Kidney epithelial cell (primary cell): ENCODE measurements at places on chromosomes 2 and 18. TPM values are rescaled to one million over a fixed set of nuclear protein-coding genes. Genes with fewer than 3 reads are reported as not detected.

- DNase-seq: no peak
Observed at GRCh38 chr2:143553261-143553660, 424.0 kb downstream of the ARHGAP15 start.

Gene CIB4
- not detected in 2 replicates for total RNA-seq

DNA sequence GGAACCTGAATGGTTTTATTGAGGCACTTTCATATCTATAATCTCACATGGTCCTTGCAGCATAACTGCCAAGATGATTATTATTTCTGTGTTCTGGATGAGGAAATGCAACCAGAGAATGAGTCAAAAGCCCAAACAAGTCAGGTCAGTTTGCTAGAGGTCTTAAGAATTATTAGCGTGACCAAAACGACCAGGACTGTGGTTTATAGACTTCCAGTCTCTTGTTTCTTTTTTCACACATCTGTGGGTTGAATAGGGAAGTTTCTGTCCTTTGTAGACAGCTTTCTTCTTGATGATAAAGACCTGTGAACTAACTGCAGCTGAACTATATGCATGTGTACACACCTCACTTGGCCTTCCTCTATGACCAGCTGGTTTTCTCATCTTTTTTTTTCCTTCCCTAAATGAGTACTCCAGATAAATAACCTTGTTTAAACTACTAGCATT lies 13.9 kb downstream of the ADAM23 start:
- peak; percentile 12 for DNase-seq

Gene SCN1A
- not detected in 2 replicates for total RNA-seq

Gene GREB1L
- 1.5 and 1.8 TPM in 2 replicates for total RNA-seq

GRCh38 chr18:36613810-36614209 lies 215.0 kb downstream of the TPGS2 start:
- DNase-seq: no peak

DNA sequence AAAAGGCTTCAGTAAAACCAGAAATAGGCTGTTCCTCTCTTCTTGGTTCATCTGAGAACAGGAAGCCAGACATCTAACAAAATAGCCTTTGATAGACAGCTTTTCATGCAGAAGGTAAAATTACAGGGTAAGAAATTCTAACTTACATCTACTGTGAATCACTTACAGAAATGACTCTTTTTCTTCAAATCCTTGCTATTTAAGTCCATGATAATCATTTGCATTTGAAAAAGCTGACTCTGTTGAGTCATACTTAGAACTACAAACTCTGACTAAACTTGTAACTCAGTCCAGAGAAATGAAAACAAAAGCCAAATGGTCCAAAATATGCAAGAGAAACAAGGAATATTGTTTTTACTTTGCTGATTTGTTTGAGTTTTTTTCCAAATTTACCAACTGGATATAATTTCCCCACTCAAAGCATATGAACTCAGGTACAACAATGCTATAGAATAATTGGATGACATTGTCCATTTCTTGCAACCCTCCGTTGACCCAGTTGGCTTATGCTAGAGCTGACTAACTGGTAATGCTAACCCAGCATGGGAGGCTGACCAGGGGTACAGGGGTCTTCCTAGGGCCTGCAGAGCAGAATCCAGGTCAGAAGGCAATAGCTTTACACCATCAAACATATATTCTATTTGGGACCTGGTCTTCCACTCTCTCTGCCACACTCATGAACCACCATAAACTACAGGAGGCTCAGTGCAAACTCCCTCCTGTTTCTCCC lies 18.8 kb upstream of the MREG start:
- DNase-seq: no peak

- no peak for DNase-seq
Observed at GRCh38 chr18:48802543-48803290, 148.0 kb downstream of the SMAD7 start.

- no peak for DNase-seq
Observed at GRCh38 chr2:128313091-128313836, 5.4 kb downstream of the HS6ST1 start.

GRCh38 chr2:78540255-78540654 lies 485.2 kb upstream of the REG3G start:
- no peak for DNase-seq

GRCh38 chr2:134738141-134738870 lies 19.5 kb upstream of the TMEM163 start:
- DNase-seq: no peak

GRCh38 chr18:8699948-8700347 lies 5.4 kb upstream of the MTCL1 start:
- DNase-seq: no peak

DNA sequence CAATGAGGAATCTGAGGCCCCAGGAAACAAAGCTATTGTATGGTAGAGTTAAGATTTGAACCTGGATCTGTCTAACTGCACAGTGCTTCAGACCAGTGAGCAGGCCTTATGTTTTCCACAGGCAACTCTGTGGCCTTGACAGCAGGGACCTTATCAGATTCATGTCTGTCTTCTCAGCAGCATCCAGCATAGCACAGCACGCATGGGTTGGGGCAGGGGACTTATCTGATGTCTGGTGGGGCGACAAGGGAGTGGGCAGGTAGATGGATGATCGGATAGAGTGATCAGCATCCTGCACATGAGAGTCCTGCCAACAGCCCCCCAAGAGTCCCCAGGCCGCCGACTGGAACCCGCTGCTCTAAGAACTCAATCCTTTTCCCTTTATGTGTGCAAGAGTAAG lies 28.7 kb upstream of the KCNF1 start:
- no peak for DNase-seq

DNA sequence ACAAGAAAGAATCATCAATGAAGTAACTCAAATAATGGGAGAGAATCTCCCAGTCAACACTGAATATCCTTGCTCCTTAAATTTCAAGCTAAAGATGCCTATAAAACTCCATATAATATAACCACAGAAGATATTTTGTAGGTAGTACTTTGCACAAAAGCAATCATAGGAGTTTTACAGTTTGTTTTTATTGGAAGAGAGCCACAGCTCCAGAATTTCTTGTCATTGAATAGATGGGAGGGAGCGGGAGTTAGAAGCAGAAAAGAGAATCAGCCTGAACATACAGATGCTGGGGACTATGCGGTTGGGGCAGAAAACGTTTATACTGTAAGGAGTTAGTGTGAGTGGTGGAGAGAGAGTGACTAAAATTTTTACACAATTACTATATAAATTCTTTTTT lies 18.3 kb upstream of the SMAD4 start:
- DNase-seq: no peak

DNA sequence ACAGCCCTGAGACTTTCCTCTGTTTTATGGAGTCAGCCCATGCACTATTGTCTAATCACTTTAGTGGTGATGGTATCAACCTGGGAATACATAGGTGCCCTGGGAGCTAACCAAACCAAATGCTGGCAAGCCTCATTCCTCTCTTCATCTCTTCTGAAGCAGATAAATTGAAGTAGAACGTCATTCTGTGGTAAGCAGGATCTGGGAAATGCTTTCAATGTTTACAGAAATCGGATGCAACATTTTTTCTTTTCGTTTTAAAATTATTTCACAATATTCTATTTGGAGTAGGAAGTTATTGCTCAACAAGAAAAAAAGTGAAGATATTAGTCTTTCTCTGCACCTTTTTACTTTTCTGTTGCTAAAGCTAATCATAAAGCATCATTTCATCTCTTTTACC lies 114.2 kb downstream of the RBMS1 start:
- DNase-seq: no peak

DNA sequence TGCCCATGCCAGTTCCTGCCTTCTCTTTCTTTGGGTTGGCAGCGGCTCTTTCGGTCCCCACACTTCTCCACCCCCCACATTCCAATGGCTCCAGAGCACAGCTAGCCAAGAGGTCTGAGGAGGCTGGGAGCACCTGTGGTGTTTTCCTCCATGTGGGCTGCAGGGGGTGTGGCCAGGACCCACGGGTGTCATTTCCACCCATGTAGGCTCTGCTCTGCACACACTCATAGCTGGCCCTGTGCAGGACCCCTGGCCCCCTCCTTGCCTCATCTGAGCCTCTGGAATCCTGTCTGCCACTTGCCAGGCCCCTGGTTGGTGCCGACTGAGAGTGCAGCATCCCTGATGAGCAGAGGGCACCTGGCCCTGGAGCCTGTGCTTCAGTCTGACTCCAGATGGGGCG lies 46.3 kb downstream of the DYSF start:
- DNase-seq: no peak

Gene FTCDNL1
- 0.29 and 1.3 TPM in 2 replicates for total RNA-seq

- DNase-seq: no peak
Observed at GRCh38 chr2:197633109-197633657, 42.2 kb downstream of the RFTN2 start.

Gene OTOS
- total RNA-seq: not detected in 2 replicates

- no peak for DNase-seq
Observed at GRCh38 chr2:106996171-106996769, 110.3 kb upstream of the ST6GAL2 start.

- DNase-seq: no peak
Observed at GRCh38 chr2:147098940-147099339, 745.9 kb upstream of the ACVR2A start.

GRCh38 chr2:225017713-225018112 lies 24.6 kb downstream of the DOCK10 start:
- no peak for DNase-seq

Gene PLEKHH2
- total RNA-seq: 2.1 and 2.3 TPM in 2 replicates

- no peak for DNase-seq
Observed at GRCh38 chr18:5543036-5543680, 639 bp downstream of the EPB41L3 start.

Gene IHH
- not detected in 2 replicates for total RNA-seq

- peak; percentile 51 for DNase-seq
Observed at GRCh38 chr2:203535078-203535783, at the start of gene RAPH1. Gene RAPH1, minus strand, starts transcription at chr2:203535301. Its CDS starts 39,948 bp downstream, at chr2:203495353.

- no peak for DNase-seq
Observed at GRCh38 chr2:43327119-43327518, 100.7 kb upstream of the ZFP36L2 start.

GRCh38 chr18:24976502-24976901 lies 375.5 kb downstream of the ZNF521 start:
- DNase-seq: no peak

DNA sequence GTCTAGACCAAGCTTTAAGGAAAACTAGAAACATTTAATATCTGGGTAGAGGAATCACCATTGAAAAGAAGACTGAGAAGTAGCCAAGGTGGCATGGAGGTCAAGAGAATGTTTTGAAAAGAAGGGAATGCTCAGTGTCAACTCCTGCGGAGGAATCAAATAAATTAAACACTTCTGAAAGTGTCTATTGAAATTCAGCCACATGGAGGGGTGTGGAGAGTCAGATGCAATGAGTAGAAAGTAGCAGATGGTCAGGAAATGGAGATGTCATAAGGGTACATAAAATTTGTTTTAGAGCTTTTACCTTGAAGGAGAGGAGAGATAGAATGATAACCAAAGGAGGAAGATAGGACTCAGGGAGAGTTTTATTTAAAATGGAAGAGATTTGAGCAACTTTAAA lies 35.1 kb downstream of the NLRC4 start:
- DNase-seq: no peak

Gene IL36RN
- total RNA-seq: 0.04 and 0.34 TPM in 2 replicates

Gene REEP1
- total RNA-seq: 0.48 and 1.3 TPM in 2 replicates

GRCh38 chr2:120605231-120605935 lies 130.3 kb upstream of the GLI2 start:
- no peak for DNase-seq

Gene POTEI
- not detected in 2 replicates for total RNA-seq

Gene SPP2
- not detected in 2 replicates for total RNA-seq

Gene GCG
- total RNA-seq: not detected in 2 replicates

DNA sequence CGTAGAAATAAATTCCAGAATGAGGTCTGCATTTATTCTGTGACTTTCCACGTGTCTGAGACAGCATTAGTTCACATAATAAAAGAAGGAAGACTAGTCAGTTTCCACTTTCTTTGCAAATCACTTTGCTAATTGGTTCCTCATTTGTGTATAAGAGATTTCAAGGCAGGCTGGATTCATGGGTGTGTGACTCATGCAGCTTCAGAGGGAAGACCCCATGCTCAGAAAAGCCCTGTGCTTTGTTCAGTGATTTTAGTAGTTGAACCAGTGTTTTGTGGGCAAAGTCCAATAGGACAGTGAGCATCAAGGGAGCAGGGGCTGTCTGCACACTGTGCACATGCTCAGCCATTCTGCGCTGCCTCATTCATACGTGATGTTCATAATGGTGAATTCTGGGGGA lies 297.8 kb downstream of the DLGAP1 start:
- no peak for DNase-seq

- DNase-seq: no peak
Observed at GRCh38 chr2:24334245-24334633, 26.1 kb downstream of the ITSN2 start.

DNA sequence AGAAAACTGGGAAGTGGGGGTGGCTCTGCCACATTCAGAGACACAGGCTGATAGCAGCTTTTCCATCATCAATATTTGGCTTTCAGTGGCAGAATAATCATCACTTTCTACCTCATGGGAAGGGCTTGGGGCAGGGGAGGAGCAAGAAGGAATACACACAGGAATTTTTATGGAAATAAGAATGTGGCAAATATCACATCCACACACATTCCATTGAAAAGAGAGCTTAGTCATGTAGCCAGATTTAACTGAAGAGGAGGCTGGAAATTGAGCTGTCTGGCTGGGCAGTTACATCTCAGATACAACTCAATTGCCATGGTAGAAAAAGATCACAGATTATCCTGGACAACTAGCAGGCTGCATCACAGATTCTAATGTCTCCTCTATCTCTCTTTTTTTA lies 1474.0 kb upstream of the ACVR2A start:
- DNase-seq: no peak

DNA sequence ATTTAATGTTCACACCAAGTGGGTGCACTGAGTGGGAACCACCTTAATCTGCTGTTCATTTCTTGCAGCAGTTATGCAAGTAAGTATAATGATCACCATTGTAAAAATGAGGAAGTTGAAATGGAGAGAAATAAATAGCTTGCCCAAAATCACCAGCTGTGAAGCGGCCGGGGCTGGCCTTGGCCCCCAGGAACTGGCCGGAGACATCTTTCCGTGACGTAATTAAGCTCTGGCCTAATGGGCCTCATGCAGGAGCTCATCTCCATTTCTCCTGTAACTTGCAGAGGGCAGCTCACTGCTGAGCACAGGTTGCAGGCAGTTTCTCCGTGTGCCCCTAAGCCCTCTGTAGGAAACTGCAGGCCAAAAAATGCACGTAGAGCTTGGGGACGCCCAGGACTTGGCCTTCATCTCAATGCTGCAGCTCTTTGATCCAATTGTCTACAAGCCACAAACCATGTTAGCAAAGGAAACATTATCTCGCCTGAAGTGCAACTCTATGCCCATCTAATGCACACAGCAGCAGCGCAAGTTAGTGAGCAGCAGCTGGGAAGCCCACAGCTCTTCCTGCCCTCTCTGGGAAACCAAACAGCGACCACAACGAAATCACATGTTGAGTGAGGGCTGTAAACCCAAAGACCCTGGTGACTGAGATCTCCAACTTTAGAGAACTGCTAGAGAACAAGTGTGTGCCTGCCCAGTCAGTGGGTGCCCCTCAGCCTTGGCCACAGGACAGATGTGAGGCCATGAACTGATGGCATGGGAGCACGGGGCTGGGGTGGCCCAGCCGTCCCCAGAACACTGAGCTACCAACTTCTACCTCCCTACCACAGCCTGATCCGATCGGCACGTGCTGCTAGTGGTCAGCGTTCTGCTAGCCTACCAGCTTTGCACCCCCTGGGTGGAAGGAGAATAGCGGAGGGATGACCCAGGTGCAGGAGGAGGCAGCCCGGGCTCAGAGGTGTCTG lies 28.8 kb downstream of the APCDD1 start:
- no peak for DNase-seq
